ENCODE measurements at places on chromosomes 7 and 10.

DNA sequence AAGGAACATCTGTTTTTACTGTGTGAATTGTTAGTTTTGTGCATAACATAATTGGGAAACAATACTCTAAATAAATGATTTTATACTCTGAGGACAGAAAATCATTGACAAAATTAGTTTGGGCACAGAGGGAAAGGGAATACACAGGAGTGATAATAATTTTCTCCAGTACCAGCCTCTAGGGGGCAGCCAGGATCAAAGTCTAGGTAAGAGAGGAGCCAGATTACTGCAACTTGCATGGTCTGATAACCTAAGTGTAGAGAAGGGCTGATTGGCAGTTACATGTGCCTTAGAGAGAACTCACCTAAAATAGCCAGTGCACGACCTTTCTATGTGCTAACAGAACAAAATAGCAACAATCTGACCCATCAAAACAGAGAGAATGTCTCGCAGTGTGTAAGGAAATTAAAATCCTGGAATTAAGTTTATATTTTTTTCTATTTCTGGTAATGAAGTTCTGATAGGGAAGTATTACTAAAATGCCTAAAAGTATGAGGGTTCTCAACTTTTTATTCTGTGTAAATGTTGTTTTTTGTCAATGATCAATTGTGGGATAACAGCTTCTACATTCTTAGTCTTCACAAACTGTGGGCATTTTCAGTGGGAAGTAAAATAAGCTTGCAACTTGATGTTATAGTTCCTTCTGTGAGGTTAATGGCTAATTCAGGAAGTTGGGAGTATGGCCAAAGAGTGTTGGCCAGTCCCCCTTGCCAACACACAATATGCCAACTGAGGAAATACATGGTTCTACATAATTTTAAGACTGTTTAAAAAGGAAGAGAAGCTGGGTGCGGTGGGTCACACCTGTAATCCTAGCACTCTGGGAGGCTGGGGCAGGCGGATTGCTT, 66.4 kb downstream of the EXOC6 start:
- DNase-seq, result no peak

DNA sequence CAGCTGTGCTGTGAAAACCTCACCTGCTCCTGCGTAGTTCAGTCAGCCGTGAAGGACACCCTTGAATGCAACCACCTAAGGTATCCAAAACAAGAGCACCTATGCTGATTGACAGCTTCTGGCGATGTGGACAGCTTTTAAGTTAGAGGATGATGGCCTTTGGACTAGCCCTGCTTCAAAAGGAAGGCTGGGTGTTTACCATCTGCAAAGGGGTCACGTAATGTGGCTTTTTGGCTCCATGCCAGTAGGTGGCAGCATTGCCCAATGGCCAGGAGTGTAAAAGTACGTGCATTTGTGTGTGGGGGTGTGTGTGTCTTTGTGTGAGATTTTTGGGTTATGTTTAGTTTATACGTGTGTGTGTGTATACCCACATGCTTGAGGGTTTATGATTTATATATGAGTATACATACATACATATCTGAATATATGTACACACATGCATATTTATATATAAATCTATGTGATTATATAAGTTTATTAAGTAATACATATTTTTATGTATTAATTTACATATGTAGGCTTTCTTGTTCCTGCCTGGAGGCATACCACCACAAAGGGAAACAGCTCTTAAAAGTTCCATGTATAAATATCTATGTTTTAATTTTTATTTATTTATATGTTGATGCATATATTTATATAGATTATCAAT, 236.3 kb upstream of the ANKRD30A start:
- DNase-seq, result no peak

DNA sequence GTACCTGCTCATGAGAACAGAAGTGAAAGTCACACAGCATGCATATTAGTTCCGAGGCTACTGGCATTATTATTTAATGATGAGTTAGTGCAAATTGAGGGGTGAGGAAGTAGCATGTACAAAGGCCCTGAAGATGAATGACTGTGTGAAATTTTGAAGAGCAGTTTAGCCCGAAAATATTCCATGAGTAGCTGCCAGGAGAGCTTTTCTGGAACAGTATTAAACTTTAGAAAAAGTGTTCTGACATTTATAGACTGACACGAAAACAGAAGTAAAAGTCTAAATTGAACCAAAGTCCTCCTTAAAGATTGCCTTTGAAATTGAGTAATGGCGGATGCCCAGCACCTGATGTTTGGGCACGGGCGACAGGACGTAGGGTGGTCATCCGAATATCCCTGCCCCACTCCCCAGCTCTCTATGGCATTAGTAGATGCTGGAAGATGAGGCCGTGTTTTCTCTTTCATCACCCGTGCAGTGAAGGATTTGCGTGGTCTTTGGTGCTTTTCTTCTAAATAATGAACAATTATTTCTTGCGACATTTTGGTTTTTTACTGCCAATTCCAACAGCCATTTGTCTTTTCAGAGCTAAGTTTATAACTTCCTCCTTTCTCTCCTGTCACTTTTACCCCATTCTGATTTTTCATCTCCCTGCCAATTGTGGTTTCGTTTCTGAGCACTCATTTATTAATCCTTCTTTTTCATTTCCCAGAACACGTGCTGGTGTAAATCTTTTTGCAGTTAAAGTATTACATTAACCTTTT, 192.6 kb downstream of the MGMT start:
- DNase-seq, result no peak

DNA sequence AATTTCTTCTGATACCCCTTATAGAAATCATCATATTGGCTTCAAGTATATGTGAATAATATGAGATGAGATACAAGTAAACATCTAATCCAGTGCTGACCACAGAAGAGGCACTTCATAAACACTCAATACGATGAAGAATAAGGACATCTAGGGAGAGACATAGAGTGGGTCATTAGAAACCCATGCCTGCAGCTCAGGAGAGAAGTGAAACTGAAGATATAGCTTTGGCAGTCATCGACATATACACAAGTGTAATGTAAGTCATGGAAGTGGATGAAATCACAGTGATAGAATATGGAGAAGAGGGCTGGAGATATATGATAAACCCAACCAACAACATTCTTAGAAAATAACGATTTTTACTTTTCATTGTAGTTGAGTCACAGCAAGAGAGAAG, 665.0 kb downstream of the PARD3 start:
- no peak for DNase-seq

GRCh38 chr10:26214551-26215395, 1.8 kb upstream of the GAD2 start:
- no peak for DNase-seq

DNA sequence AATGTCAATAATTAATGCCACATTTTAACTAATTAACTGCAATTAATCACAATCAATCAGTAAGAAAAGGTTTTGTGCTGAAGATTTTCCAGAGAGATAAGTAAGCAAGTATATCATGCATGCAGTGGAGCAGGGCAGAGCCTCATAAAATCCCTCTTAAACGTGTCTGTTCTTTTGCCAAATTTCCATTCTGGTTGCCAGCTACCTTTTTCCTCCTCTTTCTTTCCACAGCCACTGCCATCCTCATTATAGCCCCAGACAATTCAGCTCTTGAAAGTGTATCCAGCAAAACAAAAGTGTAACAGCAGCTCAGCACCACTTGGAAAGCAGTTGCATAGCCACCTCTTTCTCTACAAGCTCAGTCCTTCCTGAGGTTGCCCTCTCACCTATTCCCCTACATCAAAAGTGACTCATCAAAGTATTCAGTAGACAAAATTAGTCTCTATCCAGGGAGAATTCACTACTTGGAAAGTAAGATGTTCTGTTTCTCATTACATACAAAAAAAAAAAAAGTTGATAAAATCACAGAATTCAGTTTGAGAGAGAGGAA, 26.9 kb upstream of the EPHB6 start:
- no peak for DNase-seq

GRCh38 chr10:131427901-131428300, 116.4 kb upstream of the TCERG1L start:
- no peak for DNase-seq

DNA sequence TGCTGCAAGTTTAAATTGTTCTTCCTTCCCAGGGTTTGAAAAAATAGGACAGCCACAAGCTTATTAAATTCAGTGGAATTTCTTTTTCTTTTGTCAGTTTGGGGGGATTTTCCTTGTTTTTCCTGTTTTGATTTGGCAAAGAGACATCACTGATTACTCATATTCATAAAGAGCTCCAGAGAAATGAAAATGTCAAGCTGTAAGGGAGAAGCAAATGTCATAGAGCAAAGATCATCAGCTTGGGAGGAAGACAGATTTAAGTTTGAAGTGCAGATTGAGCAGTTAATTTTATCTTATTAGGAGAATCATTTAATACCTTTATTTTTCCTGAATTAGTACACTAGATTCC, 255.8 kb upstream of the PHYHIPL start:
- DNase-seq, result no peak

DNA sequence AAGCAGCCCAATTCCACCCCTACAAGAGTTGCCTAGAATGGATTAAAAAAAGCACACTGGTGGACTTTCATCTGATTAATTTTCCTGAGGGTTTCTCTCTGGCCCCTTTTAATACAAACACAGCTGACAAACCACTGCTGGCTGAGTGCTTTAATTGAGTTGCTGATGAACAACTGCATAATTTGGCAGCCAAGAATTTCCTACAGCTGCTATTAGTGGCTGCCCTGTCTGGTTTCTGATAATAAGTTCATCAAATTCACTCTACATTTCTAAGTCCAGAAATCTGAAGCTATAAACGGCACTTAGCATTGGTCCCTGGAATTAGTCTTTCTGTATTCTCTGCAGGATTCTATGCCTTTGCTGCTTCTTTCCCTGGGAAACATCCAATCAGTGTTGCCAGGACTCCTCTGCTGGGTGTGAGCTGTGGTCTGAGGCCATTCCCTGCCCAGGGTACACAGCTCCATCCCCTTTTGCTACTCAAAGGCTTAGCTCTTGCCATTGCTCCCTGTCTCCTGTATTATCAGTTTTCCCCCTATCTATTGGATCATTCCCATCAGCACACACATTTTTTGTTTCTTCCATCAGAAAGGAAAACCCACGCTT, 110.6 kb downstream of the LSM5 start:
- DNase-seq, result no peak

- no peak for DNase-seq
Observed at GRCh38 chr7:130278860-130279259, 12.2 kb downstream of the CPA2 start.

GRCh38 chr7:111697771-111698170, 135.5 kb upstream of the IMMP2L start:
- DNase-seq, result no peak

DNA sequence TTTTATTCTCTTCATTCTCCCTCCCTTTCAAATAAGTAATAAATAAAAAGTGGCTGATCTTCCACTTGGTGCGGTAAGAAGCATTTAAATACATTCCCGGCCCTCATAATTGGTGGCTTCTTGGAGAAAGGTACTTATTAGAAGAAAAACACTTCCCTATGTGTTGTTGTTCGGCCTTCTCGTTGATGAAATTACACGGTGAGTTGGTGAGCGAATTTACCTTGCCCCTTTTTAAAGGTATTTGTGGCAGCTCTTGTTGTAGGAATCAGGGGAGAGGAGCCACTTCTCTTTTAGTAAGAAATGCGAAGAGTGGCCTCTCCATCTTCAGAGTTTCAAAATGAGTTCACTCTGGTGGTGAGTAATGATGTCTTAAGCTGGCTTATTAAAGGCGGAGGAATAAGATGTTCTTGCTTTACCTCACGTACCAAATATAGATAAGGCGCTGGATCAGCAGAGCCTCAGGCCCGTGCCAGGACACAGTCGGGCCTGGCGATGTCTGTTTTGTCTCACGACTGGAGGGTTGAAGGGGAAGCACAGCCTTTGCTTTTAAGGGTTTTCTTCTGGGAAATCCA, 135.9 kb downstream of the CUX1 start:
- DNase-seq, result no peak

DNA sequence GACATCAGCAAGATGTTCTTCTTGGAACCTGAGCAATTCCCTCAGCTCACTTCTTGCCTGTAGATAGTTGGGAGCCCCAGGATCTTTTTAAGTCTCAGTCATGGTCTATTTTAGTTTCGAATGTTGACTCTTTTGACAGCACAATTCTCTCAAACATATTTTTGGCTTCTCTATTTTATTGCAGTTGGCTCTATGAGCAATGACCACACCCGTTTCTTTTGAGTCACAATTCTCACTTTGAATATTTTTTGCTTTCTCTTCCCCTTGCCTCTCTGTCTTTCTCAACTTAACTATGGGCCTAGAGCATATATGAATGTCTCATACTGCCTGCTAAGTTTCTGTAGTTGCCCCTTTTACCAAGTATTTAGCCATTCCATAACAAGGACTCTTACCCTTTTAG, 222.8 kb downstream of the PTN start:
- DNase-seq, result no peak

DNA sequence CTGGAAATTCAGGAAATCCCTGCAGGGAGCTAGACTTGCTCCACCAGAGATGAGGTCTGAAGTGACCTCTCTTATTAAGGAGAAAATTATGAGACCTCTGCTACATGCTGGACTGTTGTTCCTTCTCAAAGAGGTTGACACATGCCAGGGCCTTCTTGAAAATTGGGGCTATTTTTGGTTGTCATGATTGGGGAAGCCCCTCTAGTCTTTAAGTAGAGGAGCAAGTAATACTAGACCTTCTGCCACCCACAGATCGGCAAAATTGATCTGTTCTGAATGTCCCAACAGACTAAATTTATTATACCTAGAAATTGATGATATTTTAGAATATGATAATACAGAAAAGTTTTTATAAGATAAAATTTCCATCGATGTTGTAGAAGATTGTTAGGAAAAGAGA, 160.8 kb upstream of the GRB10 start:
- DNase-seq, result no peak

- no peak for DNase-seq
Observed at GRCh38 chr10:72616716-72617115, 9.2 kb downstream of the MICU1 start.

GRCh38 chr7:121752706-121753105, 120.3 kb upstream of the PTPRZ1 start:
- no peak for DNase-seq

- DNase-seq, result no peak
Observed at GRCh38 chr10:131571346-131571745, 259.8 kb upstream of the TCERG1L start.

DNA sequence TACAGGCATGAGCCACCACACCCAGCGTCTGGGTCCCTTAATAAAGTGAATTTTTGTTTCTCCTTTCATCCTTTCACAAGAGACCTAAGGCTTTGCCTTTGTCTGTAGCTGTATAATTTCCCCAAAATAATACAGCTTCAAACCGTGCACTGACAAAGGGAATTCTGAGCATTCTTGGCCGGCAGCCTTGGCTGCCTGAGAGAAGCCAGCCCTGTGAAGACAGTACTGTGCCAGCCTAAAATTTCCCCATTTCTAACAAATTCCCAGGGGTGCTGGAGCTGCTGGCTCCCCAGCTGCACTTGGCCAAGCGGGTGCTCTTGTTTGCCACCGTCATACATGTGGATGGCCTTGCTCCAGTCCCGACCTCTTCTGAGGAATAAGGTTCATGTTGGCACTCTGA, 106.2 kb downstream of the ZMYND11 start:
- no peak for DNase-seq

All from NCI-H2081 treated with DMSO at 0.1 percent for 48 hours (cell line).